ENCODE measurements at places on chromosomes 5 and 9. TPM values are rescaled to one million over a fixed set of nuclear protein-coding genes. Genes with fewer than 3 reads are reported as not detected.

Gene PFDN1
- 56.3 TPM for total RNA-seq

Gene RELL2
- total RNA-seq = 14.6 TPM

Gene SUSD1
- total RNA-seq = 6.6 TPM

Gene HACD4
- total RNA-seq = 1.8 TPM

Gene AIF1L
- 0.53 TPM for total RNA-seq

Gene ARID3C
- total RNA-seq = 0.29 TPM

Gene P4HA2
- total RNA-seq = 3.2 TPM

Gene SLC25A2
- 0.63 TPM for total RNA-seq

Gene BTNL9
- total RNA-seq = 0.55 TPM

Gene SURF1
- 33.4 TPM for total RNA-seq

Gene PPWD1
- total RNA-seq = 62.4 TPM

Gene ZFP2
- total RNA-seq = 0.86 TPM

Gene SHROOM1
- total RNA-seq = 2.1 TPM

- no peak for DNase-seq
Measured at GRCh38 chr5:171363846-171364245, 23.8 kb upstream of the NPM1 start.

GRCh38 chr9:123550797-123551196 lies 194.8 kb downstream of the CRB2 start:
- DNase-seq = no peak

- DNase-seq = no peak
Measured at GRCh38 chr5:72518001-72518683, 10.9 kb upstream of the ZNF366 start.

GRCh38 chr5:149126906-149127305 lies 14.4 kb upstream of the ABLIM3 start:
- DNase-seq = no peak

GRCh38 chr9:109416135-109416706 lies 81.9 kb downstream of the PTPN3 start:
- peak; percentile 59 for DNase-seq

DNA sequence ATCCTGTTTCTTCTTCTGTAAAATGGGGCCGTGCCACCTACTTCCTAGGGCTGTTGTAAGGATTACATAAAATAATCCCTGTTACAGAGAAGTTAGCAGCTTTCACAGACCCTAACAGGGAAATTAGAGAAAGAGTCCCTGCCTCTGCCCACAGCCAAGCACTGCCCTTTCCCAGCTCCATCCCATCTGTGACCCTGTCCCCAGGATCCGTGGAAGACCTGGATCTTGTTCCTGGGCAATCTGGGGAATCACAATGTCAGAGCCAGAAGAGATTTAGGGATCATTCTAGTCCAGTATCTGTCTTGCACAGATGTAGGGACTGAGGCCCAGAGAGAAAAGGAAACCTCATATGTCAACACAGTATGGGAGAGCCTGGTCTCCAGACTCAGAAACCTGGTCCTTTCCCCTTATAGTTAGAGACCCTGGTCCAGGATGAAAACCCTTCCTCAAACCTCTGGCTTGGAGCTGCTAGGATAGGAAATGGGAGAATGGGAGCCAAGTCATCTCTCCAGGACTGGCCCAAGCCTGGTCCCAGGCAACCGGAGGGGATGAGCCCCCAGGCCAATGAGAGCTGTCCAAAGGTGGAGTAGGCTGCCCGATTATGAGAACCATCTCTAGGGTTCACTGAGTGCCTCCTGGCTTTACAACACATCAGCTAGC lies 12.5 kb downstream of the LHX6 start:
- DNase-seq = no peak

DNA sequence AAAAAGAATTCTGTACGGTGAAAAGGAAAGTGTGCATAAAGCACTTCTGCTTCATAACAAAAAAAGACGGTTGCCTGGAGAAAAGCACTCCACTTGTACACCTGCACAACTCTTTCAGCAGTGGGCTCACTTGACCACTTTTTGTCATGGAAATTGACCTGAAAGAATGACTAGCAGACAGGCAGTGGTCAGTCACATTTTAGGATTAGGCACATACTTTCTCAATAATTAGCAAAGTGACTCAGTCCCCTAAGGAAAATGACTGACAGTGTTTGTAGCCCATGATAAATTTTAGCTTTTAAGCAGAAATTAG lies 169.3 kb downstream of the FANCC start:
- no peak for DNase-seq

DNA sequence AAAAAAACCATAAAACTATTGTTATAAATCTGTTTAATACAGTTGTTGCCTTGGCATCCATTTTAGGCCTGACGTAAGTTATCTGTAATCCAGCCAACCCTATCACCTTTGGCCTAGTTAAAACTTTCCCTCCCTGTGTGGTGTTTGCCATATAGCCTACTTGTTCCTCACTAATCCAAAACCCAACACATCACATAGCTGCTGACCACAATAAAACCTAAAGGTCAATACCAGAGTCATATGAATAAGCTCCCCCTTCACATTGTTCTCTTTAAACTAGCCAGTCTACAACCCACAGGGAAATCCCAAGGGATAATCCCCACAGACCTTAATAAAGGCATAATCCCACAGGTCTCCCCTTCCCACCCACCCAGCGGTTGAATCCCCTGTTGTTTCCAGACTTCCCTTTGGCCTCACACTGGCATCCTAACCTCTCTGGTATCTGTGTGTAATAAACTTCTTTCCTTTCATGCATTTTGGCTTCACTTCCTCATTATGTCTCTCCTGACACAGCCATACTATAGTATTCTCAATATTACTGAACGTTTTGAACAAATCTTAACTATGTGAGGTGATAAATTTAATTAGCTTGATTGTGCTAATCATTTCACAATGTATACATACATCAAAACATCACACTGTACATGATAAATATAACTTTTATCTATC lies 50.8 kb downstream of the DTWD2 start:
- DNase-seq = no peak

- DNase-seq = no peak
Measured at GRCh38 chr5:10685115-10685521, 75.9 kb downstream of the DAP start.

GRCh38 chr9:8961186-8961851 lies 1161.7 kb upstream of the DMAC1 start:
- DNase-seq = no peak

DNA sequence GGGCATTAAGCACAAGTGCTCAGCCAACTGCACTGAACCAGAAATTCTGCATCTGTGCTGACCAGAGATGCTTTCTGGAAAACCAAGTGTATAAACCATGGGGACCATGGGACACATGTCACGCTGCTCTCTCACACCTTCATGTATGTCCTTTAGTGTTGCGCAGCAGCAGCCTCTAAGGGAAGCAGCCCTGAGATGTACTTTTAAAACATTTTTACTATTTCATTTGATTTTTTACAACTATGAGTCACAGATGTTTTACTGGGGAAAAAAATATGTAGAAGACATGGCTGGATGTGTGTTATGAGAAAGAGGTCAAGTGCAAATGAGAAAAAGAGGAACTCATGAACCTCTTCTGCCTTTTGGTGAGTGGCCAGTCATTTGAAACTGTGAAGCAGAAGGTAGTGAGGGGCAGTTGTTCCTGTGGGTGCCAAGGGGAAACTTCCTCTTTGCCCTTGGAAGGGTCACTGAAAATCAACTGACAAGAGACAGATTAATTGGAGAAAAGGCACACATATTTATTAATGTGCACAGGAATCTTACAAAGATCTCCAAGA lies 31.4 kb upstream of the SYK start:
- no peak for DNase-seq

GRCh38 chr9:78261403-78262001 lies 25.6 kb downstream of the CEP78 start:
- DNase-seq = no peak

DNA sequence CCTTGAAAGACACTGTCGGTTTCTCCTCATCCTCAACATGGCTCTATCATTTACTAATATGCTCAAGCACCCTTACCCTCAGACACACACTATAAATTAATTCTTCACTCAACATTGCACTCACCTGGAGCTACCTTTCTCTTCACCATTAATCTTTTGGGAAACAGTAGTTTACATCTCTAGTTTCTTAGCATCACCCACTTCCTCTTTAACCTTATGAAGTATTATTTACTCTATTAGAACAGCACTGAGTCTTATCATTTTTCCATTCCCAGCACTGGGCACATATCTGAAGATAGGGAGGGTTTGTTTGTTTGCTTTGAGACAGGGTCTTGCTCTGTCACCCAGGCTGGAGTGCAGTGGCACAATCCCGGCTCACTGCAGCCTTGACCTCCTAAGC lies 213.5 kb downstream of the SMARCA2 start:
- DNase-seq = no peak

GRCh38 chr5:366541-367357 lies 45.2 kb downstream of the AHRR start:
- no peak for DNase-seq

- DNase-seq = no peak
Measured at GRCh38 chr9:11233696-11234095, 620.9 kb upstream of the PTPRD start.

GRCh38 chr5:82031220-82032119 lies 59.6 kb downstream of the ATG10 start:
- no peak for DNase-seq

DNA sequence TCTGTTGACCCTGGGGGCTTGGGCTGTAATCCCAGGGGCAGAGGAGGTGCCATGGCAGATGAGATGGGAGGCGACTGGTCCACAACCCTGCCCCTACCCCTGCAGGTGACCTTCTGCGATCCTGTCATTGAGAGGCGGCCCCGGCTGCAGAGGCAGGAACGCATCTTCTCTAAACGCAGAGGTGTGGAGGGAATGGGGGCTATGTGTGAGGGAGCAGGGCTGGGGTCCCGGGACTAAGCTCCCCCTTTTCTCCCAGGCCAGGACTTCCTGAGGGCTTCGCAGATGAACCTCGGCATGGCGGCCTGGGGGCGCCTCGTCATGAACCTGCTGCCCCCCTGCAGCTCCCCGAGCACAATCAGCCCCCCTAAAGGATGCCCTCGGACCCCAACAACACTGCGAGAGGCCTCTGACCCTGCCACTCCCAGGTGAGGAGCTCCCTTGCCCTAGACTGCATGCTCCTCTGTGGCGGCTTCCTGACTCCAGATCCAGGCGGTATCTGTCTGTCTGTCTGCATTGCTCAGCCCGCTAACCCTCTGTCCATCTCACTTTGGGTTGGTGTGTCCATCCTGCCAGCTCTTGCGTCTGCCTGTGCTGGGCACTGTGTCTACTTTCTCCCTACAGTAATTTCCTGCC lies 9.9 kb downstream of the ZDHHC12 start:
- no peak for DNase-seq

- DNase-seq = no peak
Measured at GRCh38 chr5:144122081-144122480, 48.4 kb downstream of the YIPF5 start.

- no peak for DNase-seq
Measured at GRCh38 chr5:66475731-66476130, 120.5 kb upstream of the MAST4 start.

GRCh38 chr9:126698251-126698650 lies 84.5 kb downstream of the LMX1B start:
- no peak for DNase-seq

DNA sequence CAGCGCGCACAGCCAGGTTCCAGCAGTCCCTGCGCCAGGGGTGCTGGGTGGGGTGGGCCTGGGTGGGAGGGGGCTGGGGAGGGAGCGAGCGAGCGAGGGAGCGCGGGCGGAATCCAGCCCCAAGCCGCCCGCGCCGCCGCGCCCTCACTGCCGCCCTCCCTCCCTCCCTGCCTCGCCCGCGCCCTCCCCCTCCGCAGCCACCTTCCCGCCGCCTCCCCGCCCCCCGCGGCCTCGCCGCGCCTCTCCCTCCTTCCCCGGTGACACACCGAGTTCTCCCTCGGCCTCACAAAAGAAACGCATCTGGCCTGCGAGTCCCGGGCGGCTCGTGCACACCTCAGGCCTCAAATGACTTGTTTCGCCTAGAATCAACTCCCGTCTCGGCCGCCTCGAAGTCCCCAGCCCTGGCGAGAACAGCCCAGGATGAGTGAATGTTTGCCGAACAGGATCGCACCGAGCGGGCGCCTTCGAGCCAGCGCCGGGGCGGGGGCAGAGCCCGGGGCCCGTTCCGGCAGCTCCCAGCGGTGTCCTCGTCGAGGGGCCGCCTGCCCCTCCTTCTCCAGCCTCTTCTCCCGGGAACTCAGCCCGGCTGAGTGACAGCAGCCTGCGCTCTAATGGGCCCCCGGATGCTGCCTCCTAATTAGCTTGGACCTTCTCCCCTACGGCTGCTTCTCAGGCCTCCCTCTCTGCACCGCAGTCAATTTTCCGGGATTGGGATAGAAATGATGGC lies 371 bp upstream of the PITX1 start:
- DNase-seq = peak; percentile 56
